ENCODE measurements at places on chromosomes 3 and 15.

DNA sequence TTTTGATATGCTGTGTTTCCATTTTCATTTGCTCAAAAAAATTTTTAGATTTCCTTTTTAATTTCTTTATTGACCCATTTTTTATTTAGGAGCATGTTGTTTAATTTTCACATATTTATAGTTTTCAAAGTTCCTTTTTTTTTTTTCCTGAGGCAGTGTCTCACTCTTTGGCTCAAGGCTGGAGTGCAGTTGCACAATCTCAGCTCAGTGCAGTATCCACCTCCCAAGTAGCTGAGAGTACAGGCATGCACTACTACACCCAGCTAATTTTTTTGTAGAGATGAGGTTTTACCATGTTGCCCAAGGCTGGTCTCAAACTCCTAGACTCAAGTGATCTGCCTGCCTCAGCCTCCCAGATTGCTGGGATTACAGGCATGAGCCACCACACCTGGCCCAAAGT, 36.2 kb downstream of the PFN2 start:
- DNase-seq, result no peak

DNA sequence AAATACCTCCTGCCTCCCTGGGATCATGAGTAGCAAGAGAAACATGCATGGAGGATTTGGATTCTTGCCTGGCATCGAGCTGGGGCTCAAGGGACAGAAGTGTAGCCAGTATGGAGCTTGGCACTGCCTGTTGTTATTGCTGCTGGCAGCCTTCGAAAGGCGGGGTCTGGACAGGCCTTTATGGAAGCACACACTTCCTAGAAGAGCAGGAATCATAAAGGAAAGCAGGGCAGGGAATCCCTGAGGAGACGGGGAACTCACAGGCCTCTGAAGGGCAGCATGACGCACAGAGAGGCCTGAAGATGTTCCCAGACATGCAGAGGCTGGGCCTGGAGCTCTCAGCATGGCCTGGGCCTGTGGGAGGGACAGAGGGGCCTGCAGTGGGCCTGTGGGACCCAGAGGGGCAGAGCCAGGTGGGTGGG, 18.6 kb upstream of the SLC41A3 start:
- no peak for DNase-seq

- no peak for DNase-seq
Measured at GRCh38 chr15:82100111-82100929, 54.5 kb upstream of the MEX3B start.

GRCh38 chr3:55782351-55782750, 295.2 kb upstream of the WNT5A start:
- no peak for DNase-seq

DNA sequence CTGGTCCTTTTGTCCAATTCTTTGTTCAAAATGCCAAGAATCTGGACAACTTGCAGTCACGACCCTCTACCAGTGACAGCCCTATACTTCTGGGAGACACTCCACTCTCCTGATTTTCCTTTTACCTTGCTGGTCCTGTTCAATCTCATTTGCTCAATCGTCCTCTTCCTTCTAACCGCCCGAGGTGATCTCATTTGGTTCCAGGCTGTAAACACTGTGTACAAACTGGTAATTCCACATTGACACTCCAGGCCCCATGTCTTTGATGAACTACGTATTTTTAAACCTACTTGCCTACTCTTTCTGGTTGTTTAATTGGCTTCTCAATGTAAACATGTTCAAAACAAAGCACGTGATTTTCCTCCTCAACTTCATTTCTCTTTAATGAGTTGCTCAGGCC, 23.7 kb upstream of the C3orf49 start:
- DNase-seq, result peak; percentile 22

DNA sequence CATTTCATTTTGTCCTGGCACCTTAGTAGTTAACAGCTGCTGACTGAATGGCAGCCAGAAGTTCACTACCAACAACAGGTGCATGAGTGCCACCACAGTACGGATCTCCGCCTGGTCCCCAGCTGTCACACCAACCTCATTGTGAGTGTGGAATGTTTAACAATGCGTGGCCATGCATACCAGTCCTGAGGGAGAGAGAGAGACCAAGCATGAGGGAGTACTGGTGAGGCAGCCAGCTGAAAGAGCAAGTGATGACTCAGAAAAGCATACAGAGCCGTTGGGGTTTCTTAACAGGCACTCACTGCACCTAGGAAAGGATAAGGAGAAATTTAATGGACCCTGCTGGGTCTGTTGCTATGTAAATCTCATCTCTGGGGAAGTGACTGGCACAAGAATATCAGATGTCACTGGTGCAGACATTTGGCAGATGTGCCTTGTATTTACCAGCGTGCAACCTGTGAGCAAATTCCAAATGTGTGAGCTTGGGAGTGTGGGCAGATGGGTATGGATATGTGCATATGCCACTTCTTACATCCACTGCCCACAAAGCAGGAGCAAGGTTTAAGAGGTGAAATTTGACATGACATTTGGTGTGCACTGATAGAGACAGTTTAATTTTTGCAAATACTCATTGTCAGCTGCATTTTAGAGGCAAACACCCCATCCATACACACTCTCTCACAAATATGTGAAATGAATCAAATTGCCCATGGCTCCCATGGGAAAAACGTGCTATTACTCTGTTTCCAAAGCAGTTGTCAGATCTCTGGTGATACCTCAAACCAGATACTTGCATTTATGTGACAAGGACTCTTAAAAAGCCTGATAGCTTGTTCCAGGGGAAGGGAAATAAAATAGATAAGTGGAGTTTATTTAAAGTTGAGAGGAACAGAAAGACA, 245.2 kb upstream of the ARPP21 start:
- no peak for DNase-seq

- DNase-seq, result no peak
Measured at GRCh38 chr3:186742618-186743380, 25.6 kb downstream of the KNG1 start.

Measured in NCI-H69 (cell line).